ENCODE measurements at places on chromosomes 7 and 10.

DNA sequence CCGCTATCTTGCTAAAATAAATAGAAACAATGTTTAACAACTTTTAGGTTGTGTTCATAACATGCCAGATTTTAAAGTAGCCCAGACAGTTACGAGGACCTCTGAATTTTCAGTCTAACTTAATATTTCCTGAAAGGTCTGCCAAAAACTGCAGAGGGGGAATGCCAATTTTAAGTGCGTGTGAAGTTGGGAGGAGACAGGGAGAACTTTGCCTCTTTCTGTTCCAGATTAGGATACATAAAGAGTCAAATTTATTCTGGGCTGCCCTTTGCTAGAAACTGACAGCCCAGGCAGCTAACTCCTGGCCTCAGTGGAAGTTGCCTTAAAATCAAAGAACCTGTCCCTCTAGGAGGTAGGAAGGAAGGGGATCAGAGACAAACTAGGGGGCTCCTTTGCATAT, 52.3 kb upstream of the PIP4K2A start:
- no peak for DNase-seq

GRCh38 chr7:152126741-152127140, 101.3 kb downstream of the GALNT11 start:
- no peak for DNase-seq

- no peak for DNase-seq
Observed at GRCh38 chr7:29500719-29501118, 62.9 kb upstream of the PRR15 start.

DNA sequence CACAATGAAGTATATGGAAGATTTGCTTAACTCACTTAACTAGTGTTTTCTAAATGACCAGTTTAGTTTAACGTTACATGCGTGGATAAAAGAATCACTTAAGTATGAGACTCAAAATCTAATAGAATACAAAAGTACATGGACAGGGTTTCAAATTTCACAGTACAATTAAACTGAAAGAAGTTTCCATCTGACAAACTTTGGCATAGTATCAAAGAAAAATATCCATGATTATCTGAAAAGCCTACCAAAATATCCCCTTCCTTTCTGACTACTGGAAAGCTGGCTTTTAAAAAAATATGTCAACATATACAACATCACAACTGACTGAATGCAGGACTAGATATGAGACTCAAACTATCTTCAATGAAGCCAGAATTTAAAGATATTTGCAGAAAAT, 164.8 kb downstream of the ZNF438 start:
- no peak for DNase-seq

DNA sequence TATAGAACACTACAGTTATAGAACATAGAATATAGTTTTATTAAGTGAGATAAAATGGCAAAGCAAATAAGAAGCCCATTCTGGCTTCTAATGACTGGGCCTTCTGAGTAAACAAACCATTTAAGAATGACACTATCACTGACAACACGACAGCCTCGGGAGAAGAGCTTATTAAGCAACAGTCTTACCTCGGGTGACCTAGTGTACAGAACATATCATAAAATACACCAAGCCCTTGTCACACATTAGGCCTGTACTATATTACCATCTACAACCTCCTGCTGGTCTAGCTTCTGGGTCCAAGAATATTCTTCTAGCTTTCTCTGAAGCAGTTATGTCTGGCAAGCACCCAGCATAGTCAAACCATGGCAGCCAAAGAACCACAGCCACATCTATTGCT, 32.0 kb downstream of the CCDC186 start:
- no peak for DNase-seq

DNA sequence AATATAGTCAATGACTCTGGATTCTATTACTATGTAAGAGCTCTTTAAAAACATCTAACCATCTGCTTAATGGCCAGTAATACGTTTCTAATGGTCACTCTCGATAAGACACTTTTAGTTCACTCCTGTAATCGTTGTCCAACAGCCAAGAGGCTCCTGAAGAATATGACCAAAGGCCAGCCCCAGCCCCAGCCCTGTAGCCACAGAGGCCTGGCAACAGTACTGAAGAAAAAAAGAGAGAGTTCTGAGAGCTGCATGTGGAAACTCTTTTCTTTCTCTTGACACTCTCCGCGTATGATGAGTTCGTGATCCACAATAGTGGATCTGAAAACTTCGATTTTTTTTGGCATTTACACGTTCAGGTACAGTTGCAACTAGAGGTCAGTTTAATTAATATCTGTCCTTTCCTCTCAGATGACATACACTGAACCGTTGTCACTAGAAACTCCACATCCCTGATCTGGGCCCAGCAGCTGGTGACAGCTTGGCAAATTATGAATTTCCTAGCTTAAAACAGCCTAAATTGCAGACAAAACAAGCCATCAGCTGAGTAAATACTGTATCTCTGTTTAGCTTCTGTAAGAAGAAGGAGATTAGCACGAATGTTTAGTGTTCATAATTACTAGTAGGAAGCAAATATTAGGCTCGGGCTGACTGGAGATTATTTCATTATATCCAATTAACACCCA, 456.7 kb downstream of the LRMDA start:
- DNase-seq: no peak

DNA sequence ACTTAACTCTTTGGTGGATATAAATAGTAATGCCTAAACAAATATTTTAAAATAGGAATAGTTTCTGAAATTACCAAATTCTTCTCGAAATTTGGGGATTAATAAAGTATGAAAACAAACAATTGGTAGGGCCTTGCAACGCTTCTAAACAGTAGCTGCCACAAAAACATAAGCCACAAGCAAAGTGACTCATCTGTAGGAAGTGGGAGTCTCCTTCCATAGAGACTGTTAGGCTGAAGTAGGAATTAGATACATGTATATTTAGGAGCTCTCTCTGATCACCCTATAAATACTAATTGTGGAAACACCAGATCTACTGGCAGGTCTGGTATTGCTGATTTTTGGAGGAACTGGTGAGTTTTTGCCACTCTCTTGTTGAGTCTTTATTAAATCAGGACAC, 5.7 kb upstream of the LMOD2 start:
- DNase-seq: no peak

- DNase-seq: no peak
Observed at GRCh38 chr7:515628-516027, 4.0 kb downstream of the PDGFA start.

- no peak for DNase-seq
Observed at GRCh38 chr7:41294556-41295454, 408.1 kb downstream of the INHBA start.

GRCh38 chr7:42572056-42572455, 335.0 kb upstream of the GLI3 start:
- no peak for DNase-seq

GRCh38 chr10:131824371-131825149, 76.2 kb upstream of the PPP2R2D start:
- DNase-seq: no peak

- DNase-seq: no peak
Observed at GRCh38 chr10:112352044-112352443, 21.9 kb upstream of the ACSL5 start.

GRCh38 chr10:91589658-91590035, 43.2 kb downstream of the PPP1R3C start:
- DNase-seq: no peak

DNA sequence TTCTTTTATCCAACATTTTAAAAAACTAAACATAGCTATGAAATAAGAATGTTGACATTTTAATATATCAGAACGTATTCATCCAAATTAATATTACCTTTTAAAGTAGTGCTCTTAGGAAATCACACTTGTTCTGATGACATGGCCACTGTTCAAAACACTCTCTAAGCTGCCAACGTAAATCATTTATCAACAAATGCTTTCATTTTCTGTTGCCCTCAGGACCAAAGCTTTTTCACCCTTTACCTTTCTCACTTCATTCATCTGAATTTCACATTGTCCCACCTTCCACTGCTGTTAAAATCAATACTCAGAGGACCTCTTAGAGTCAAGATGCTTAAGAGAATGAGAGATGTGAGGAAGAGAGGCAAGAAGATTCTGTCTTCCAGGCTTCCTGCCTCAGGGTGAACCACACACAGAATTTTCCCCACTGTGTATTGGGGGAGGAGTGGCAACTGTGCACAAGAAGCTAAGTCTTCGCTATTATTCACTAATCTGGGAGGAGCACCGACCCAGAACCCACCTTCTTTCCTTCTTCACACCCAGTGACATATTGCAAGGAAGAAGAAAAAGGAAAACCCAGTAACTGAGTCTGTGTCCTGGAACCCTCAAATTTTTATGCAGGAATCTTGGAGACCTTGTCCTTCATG, 21.0 kb downstream of the HIBADH start:
- DNase-seq: no peak
